ENCODE measurements at places on chromosomes 1 and 21.

- DNase-seq: no peak
Observed at GRCh38 chr1:220516014-220516721, 11.8 kb upstream of the MARK1 start.

DNA sequence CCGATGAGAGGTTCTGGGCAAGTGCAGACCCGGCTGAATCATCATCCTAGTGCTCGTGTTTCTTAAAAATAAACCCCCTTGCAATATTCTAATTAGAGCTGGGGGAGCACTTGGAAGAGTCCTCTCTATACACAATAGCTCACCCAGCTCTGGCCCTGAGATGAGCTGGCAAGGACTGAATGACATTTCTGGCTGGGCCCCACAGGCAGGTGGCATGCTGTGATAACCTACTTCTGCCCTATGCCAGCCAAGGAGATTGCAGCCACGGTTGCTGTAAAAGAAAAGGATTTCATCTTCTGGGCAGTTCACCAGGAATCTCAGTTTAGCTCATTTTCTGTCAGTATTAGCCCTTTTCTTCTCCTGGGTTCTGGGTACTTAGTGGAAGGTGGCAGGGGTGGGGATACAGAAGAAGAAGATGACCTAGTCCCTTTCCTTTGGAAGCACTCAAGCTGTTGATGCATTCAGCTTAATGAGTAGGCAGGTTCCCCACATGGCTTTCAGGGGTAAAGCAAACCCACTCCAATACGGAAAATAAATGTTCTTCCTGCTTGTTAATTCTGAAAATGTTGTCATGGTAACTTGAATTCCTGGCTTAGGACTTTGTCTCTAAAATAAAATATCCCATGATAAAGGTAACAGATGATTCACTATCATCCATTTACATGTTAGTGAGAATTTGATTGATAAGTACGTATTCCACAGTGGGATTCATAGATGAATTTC lies 32.2 kb downstream of the VASH2 start:
- DNase-seq: no peak

- no peak for DNase-seq
Observed at GRCh38 chr1:102566182-102566581, 542.1 kb downstream of the COL11A1 start.

- DNase-seq: no peak
Observed at GRCh38 chr1:99082366-99082765, 77.7 kb upstream of the PLPPR5 start.

- DNase-seq: no peak
Observed at GRCh38 chr21:21547368-21547953, 549.3 kb downstream of the NCAM2 start.

GRCh38 chr1:168894397-168894903 lies 165.4 kb upstream of the DPT start:
- no peak for DNase-seq

- DNase-seq: no peak
Observed at GRCh38 chr1:243364330-243364729, 108.5 kb downstream of the SDCCAG8 start.

DNA sequence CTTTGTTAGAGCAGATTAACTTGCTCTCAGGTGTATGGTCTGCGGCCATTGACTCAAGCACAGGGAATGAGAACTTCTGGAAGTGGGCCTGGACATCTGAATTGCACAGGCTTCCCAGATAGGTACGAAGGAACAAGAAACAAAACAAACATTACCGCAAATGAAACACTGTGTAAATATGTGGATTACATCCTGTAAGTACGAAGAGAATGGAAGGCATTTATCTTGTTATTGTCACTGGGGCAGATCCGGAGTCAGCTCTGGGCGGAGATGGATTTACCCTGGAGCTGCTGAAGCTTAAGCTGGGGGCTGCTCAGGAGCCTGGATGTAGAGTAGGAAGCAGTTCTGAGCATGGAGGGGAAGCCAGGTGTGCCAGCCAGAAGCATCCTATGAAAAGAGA lies 6.8 kb downstream of the HES2 start:
- DNase-seq: no peak

- DNase-seq: no peak
Observed at GRCh38 chr21:42374864-42375499, 8.6 kb upstream of the TFF1 start.

DNA sequence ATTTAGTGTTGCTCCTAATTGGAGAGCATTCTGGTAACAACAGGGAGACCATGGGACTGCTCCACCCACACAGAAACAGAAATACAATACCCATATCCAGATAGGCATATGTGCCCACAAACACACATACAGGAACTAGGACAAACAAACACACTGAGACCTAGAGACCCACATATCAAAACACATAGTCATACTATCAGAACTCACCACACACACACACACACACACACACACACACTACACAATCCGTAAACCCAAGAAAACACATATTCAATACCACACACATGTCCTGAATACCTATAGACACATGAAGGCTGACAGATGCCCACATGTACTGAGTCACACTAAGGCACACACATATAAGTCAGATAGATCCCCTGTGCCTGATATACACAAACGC lies 3.5 kb upstream of the NFASC start:
- DNase-seq: no peak

DNA sequence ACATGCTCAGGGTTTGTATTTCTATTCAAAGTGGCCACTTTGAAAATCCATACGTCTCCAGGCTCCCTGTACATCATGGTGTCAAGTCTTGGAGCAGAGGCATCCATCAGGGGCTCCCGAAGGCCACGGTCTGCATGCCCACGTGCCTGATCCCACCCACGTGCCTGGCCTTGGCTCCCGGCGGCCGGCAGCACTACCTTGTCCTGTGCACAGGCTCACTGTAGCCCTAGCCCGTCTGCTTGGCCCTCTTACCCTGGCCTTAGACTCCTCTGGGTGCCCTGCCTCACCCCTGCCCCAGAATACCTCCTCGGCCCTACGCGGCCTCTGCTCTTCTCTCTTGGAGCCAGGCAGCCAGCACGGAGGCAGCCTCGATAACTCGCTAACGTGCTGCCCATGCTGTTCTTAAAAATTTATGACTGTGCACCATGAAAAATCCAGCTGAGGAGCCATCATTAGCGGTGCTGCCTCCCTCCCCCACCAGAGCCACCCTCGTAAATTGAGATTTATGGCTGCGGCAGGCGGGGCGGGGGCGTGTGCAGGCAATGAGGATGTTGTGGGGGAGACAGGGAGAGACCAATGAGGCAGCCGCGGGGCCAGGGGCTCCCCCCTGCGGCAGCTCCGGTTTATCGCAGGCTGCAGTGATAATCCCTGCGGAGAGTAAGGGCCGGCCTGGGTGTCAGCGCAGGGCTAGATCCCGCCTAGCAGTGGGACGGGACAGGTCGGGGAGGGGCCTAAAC lies 24.6 kb downstream of the DMAP1 start:
- no peak for DNase-seq

DNA sequence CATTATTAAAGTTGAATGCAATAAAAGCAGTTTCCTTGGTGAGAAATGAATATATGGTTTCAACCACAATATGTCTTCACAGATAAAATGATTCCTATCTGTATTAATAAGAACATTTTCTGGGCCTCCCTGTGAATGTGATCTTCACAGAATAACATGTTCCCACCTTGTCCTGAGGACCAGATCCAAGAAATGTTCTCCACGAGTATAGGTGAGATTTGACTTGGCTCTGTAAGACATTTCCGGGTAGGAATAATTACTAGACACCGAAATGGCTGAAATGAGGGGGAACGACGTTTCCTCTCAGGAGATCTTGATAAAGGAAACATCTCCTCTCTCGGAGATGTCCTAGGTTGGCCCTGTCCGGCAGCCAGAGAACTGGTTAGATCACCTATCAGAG lies 61.4 kb downstream of the CLIC6 start:
- no peak for DNase-seq

DNA sequence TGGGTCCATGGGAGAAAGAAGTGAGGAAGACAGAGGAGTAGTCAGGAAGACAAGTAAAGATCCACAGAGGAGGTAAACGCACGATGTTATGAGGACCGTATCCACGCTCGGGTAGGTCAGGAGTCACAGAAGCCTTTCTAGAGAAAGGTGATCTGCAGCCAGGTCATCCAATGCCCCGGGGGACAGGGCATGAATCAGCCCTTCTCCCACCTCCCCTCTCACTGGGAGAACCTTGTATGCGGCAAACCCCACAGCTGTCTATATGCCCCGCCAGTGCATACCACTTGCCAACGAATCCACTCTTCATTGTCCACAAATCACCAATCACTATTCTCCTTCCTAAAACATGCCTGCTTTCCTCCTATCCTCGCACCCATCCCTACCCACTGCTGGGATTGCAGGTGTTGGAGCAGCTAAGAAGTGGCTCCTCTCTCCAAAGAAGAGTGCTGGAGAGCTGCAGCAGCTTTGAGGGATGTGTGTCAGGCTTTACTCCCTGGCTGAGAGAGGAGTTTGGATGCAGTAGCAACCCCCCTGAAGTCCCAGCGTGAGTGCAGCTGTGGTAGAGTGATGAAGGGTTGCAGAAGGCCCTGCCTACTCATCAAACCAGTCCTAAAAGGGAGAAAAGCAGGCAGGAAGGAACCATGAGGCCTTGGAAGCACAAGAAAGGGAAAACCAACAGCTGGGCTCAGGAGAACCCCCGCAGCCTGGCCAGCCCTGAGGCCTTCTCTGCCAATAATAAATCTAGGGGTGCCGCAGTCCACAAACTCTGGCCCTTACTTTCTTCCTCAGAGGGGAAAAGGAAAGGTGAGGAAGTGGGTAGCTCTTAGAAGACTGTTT lies 102.2 kb upstream of the GADD45A start:
- no peak for DNase-seq
